ENCODE measurements at places on chromosomes 13 and 19.
A peak's percentile ranks its signal among the peaks of the same experiment; 100 is the strongest.

- no peak for DNase-seq
Measured at GRCh38 chr19:16442386-16443276, 29.1 kb downstream of the EPS15L1 start.

GRCh38 chr13:107649079-107649478 is 566.3 kb downstream of the LIG4 start:
- no peak for DNase-seq

GRCh38 chr13:75760131-75761021 is 124.2 kb downstream of the LMO7 start:
- no peak for DNase-seq

DNA sequence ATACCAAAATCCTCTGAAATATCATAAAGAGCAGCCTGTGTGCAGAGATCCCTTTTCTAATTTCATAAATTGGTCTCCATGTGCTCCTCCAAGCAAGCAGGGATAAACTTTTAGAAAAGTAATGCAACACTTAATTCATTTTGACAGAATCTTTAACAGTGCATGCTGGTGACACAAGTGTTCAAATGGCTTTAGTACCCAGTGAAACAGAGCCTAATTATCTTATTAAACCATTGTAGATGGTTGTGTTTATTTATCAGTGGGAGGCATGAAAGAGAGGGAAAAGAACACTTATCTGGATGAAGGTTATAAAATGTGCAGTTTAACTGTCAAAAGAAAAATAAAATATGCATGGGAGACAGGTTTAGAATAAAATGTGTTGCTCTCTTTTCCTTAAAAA is 945.0 kb upstream of the PCDH20 start:
- no peak for DNase-seq

GRCh38 chr13:27170516-27171243 is 931 bp downstream of the USP12 start:
- peak; percentile 16 for DNase-seq

DNA sequence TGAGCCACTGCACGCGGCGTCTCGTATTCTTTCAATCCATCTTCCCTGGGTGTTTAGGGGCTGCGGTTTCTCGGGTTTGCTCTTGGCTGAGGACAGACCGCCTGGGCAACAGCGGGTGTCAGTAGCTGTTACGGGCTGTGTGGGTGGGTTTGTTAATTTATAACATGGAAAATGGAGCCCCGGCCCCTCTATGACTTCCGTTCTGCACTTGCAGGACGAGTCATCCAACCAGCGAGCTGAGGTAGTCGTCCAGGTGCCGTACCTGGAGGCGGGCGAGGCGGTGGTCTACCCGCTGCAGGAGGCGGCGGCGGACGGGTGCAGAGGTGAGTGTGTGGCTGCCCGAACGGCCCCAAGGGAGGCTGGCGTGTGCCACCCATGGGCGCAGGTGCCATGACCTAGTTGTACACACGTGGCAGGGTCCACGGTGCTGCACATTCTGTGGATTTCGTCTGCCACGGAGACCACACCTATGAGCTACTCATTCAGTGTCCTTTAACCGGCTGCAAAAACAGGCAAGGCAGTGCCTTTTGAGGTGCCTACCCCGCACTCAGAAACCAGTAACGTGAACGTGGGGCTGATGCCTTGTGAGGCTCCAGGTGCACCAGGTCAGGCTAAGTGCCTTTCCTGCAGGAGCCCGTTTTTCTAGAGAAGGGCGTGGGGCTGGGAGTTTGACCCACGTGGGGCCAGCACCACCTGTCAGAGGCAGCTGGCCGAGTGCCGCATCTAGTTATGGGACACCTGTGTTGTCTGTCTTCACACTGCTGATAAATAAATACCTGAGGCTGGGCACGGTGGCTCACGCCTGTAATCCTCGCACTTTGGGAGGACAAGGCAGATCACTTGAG is 10.9 kb downstream of the POLR2E start:
- no peak for DNase-seq

GRCh38 chr13:73731564-73731963 is 402.6 kb downstream of the KLF12 start:
- DNase-seq, result no peak

DNA sequence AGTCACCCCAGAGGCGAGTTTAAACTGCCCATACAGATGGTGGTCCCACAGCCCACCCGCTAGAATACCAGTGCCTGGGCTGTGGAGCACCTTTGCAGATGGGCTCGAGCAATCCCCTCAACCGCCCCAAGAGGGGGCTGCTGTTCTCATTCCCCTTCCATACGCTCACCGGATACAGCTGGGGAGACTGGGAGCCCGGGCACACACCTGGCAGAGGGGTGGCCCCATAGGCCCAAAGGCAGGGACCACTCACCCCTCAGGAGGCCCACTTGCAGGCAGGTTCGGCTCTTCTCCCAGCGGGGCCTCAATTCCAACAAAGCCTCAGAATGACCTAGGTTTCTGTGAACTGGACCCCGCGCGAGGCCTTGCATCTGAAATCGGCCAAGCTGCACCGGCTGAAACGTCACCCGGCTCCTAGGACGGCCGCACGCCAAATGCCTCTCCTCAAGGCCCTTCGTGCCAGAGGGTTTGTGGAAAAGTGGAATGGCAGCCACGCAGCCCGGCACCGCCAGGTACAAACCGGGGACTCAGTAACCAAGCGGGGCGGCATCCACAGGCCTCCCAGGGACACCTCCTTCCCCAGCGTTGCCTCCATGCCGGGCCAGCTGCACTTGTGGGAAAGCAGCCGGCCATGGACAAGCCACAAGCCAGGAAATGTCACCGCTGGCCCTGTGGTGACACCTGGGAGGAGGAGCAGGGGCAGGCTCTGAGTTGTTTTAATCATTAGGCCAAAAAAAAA is 18.7 kb downstream of the MLLT1 start:
- no peak for DNase-seq

GRCh38 chr13:60562096-60562780 is 165.2 kb downstream of the TDRD3 start:
- DNase-seq, result no peak

DNA sequence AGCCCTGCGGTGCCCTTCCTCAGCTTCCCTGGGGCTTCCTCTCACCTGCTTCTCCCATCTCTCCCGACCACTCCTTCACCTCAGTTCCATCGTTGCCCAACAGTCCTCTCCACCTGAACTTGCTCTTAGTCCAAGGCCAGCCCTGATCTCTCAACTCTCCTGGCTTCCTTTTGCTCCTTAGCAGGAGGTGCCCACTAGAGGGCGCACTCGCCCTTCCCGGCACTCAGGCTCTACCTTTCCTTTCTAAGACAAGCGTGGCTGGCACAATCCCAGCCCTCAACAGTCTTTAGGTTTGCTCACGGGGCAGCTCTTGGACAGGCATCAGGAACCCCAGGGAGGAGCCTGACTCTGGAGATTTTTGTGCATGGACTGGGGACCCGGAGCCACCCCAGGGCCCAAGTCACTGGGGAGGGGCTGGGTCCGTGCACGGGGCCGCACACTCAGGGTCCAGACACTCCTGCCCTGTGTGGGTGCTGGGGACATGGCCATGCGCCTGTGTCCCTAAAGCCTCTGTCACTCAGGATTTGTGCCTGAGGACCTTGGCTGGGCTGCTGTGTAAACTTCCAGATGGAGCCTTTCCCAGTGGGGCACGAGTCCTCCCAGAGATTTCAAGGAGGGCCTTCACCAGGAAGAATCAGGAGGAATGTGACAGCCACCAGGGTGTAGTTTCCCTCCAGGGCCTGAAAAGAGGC is 12.1 kb upstream of the CEACAM8 start:
- no peak for DNase-seq

DNA sequence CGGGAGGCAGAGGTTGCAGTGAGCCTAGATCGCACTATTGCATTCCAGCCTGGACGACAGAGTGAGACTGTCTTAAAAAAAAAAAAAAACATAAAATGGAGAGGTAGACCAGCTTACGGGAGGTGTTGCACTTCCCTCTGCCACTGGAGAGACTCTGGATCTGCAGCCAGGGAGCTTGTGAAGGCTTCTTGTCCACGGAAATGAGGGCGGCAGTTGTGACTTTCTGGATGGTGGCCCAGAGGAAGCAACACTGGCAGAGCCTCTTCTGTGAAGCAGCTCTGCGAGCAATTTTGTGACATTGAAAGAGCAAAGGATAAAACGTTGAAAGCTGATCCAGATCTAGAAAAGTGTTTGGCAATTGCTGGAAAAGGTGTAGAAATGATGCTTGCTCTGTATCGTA is 10.4 kb downstream of the SPINT2 start:
- no peak for DNase-seq

GRCh38 chr13:21229241-21230024 is 53.0 kb downstream of the MRPL57 start:
- no peak for DNase-seq

DNA sequence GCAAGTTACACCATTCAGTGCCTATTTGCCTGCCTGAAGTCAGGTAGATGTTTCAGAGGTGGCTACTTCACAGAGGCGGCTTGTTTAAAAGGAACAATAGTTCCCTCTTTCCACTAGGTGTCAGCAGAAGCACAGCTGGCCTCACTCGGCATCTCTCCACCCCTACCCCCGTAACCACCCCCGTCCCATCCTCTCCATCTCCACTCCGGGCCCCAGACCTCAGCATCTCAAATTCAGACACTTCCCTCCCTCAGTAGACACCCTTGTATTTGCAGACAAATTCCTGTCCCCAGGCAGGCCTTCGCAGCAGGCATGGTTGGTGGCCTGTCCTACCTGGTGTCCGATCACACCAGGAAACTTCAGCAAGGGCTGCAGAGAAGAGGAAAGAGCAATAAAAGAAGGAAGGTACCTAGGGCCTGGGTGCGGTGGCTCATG is 9.1 kb upstream of the DPP9 start:
- DNase-seq, result no peak

DNA sequence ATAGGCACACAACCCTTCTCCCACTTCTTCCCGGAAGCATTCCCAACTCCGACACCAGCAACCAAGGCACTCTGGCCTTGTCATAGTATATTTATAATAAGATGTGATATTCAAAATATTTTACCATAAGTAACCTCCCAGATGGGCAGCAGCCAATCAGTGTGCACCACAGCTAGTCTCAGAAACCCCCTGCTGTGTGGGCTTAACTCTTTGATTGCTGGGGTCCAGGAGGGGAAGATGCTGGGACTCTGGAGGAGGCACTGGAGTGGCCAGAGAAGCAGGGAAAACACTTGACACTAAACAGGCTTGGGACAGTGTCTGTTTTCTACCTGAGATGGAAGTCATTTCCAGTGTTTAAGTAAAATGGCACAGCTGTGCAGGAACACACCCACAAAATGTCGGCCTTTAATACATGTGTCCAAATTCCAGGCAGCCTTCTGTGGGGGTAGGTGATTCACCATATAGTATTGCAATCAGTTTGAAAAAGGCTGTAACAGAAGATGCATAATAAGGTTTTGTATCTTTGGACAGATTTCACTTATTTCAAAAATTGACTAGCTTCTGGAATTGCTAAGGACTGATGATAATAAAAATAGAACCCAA is 100.7 kb downstream of the MBNL2 start:
- no peak for DNase-seq

DNA sequence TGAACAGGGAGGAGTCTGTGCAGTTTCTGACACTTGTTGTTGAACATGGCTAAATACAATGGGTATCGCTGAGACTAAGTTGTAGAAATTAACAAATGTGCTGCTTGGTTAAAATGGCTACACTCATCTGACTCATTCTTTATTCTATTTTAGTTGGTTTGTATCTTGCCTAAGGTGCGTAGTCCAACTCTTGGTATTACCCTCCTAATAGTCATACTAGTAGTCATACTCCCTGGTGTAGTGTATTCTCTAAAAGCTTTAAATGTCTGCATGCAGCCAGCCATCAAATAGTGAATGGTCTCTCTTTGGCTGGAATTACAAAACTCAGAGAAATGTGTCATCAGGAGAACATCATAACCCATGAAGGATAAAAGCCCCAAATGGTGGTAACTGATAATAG is 16.1 kb downstream of the CEACAM6 start:
- no peak for DNase-seq

- peak; percentile 36 for DNase-seq
Measured at GRCh38 chr19:21569494-21569865, 64.1 kb downstream of the ZNF429 start.

- DNase-seq, result no peak
Measured at GRCh38 chr13:94154367-94154766, 325.1 kb downstream of the DCT start.

DNA sequence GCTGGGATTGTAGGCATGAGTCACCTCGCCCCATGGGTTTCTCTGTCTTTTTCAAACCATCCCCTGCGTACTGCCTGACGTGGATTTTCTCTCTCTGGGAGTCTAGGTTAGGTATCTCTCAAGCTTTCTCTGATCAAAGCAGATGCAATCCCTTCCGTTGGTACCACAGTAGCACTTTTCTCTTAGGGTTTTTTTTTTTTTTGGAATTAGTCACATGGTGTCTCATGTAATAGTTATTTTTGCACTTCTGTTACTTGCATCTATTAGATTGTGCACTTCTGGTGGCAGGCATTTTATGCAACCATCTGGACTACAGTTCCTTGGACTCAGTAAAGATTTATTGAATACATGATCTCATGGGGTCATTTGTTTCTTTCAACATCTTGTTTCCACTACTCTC is 72.1 kb downstream of the GPC6 start:
- DNase-seq, result no peak

- no peak for DNase-seq
Measured at GRCh38 chr19:51687791-51688670, 5.1 kb upstream of the SPACA6 start.

DNA sequence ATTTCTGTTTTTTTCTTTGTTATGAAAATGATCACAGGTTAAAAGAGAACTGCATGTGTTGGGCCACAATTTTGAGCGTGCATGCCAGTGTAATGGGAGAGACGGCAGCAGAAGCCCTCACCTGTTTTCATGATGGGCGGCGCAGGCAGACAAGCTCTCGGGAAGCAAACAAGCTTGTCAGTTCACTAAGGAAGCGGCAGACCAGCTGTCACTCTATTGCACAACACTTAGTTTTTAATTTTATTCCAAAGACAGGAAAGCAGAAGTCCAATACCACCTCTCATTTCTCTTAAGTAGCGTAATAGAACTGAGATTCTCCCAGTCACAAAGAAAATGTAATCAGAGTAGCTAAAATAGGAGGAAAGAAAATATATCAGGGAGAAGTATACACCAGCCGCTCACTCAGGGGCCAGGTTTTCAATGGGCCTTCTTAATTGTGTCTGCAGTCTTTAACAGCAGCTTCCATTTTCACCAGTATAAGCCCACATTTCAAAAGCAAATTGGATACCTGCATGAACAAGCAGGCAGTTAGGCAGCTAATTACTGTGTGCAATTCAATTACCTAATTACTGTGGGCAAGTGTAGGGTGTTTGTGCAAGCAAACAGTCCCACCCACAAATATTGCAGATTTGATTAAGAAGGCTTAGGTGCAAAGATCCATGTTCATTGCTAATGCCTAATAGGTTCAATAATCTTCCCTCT is 711.4 kb downstream of the DIAPH3 start:
- no peak for DNase-seq

DNA sequence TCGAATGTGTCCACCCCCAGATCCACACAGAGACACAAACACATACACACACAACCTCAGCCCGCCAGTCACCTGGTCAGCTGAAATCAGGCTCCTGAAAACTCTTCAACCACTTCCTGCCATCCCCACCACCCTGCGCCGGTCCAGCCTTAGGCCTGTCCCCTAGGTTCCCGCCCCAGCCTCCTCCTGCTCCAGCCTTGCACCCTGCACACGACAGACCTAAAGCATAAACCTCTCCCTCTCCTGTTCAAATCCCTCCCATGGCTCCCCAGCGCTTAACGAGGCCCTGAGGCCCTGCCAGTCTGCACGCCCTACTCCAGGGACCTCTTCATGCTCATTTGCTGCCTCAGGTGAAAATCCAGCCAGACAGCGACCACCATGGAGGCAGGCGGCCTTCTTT is 7.1 kb downstream of the PNMA8B start:
- no peak for DNase-seq

GRCh38 chr19:17757125-17757524 is 5.8 kb downstream of the FCHO1 start:
- DNase-seq, result no peak

GRCh38 chr13:52782471-52783448 is 43.1 kb upstream of the CNMD start:
- DNase-seq, result no peak

GRCh38 chr19:51159656-51160055 is 17.6 kb downstream of the SIGLEC7 start:
- DNase-seq, result no peak
